ENCODE measurements at places on chromosomes 3 and 15. TPM values are rescaled to one million over a fixed set of nuclear protein-coding genes. Genes with fewer than 3 reads are reported as not detected.

- DNase-seq = no peak
Measured at GRCh38 chr3:16998236-16998923, 113.6 kb downstream of the PLCL2 start.

- no peak for DNase-seq
Measured at GRCh38 chr3:52671676-52672075, 14.0 kb downstream of the PBRM1 start.

DNA sequence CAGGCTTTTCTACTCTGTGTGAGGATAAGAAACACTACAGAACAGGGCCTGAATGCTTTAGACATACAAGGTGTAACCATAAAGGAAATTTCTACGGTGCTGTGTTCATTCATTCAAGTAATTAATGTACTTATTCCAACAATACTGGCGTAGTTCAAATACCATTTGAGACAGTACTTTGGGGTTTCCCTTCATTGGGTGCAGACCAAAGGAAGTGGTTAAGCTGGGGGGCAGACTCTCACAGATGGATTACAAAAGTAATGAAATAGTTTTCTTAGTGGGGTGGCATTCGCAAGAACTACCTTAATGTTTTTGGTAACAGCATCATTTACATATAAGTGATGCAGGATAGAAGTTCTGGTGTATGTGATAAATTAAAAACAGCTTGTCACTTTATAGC, 65.9 kb downstream of the BTD start:
- no peak for DNase-seq

CYP1A1 gene
- total RNA-seq = not detected

SPINK8 gene
- total RNA-seq = not detected

MTMR10 gene
- total RNA-seq = 4.9 TPM
